ENCODE measurements at places on chromosomes 4 and X.

- peak; percentile 32 for DNase-seq
These were observed 521.6 kb upstream of the SLIT2 start for GRCh38 chr4:19729886-19730651.

- DNase-seq = peak; percentile 41
These were observed 4.2 kb downstream of the PAK3 start for GRCh38 chrX:111100191-111100590.

GRCh38 chr4:105461221-105461620, 12.6 kb downstream of the PPA2 start:
- no peak for DNase-seq

- peak; percentile 51 for DNase-seq
These were observed 186.4 kb downstream of the AFAP1 start for GRCh38 chr4:7753271-7753670.

GRCh38 chr4:101697266-101697665, 93.3 kb upstream of the BANK1 start:
- no peak for DNase-seq

GRCh38 chr4:28228561-28229491, 1368.2 kb downstream of the STIM2 start:
- peak; percentile 86 for DNase-seq

- DNase-seq = no peak
These were observed 16.9 kb downstream of the WDR1 start for GRCh38 chr4:10099499-10100325.

GRCh38 chrX:132270021-132270420, 50.8 kb upstream of the RAP2C start:
- DNase-seq = peak; percentile 33

- peak; percentile 59 for DNase-seq
These were observed 11.9 kb downstream of the AR start for GRCh38 chrX:67555578-67556203.

- DNase-seq = no peak
These were observed 184.1 kb downstream of the DCHS2 start for GRCh38 chr4:154307451-154307850.

DNA sequence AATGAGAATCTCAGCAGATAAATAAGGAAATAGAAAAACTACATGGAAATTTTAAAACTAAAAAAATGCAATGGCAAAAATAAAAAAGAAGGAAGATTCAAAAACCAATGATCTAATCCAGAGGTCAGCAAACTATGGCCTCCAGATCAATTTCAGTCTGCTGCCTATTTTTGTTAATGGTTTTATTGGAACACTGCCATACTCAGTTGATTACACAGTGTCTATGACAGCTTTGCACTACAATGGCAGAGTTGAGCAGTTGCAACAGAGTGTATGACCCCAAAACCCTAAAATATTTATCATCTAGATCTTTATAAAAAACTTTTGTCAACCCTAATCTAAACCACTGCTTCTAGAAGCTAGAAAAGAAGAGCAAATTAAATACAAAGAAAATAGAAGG, 170.3 kb downstream of the RAB28 start:
- peak; percentile 13 for DNase-seq
